Heart right ventricle (tissue), 16 donors: ENCODE measurements at places on chromosomes 6 and 20. TPM values are rescaled to one million over a fixed set of nuclear protein-coding genes. Genes with fewer than 3 reads are reported as not detected.
A peak's percentile ranks its signal among the peaks of the same experiment; 100 is the strongest.

DNA sequence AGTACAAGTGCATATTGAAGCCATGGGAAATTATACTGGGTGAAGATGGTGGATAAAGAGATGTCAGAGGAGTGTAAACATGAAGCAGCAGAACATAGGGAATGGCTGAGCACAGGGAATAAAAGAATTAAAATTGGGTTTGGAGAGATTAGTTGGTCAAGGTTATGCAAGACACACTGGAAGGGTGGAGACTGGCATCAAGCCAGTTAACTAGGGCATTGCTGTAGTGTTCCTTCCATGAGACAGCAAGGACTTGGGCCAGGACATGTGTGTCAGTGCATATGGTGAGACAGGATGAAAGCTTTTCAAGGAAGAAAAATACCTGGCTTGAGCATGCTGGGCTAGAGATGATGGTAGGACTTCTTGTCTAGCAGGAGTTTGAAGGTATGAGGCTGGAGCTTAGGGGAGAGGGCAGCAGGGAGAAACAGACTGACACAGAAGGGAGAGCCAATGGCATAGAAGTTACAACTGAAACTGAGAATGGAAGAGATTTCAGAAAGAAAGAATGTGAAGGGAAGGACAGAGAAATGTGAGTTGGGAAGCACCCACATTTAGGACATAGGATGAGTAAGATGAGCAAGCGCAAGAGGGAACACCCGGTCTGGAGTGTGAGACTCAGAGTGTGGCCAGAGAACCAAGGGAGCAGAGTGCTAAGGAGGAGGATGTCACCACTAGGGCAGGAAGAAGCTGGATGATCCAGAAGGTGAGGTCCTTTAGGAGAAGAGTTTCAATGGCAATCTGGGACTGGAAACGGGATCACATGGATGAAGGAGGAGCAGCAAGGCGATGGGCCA, 14.5 kb upstream of the TMEM170B start:
- no peaks in the 10 kb centered on the region for H3K27me3 ChIP-seq
- H3K36me3 ChIP-seq, result no peaks in the 10 kb centered on the region
- no peaks in the 10 kb centered on the region for H3K4me1 ChIP-seq
- H3K4me3 ChIP-seq, result no peak overlapping the region
- no peak for DNase-seq
- no peak overlapping the region for H3K27ac ChIP-seq

- DNase-seq, result no peak
- no peak overlapping the region for H3K27ac ChIP-seq
- H3K4me1 ChIP-seq, result no peaks in the 10 kb centered on the region
- no peaks in the 10 kb centered on the region for H3K36me3 ChIP-seq
- H3K27me3 ChIP-seq, result no peaks in the 10 kb centered on the region
- no peak overlapping the region for H3K4me3 ChIP-seq
Observed at GRCh38 chr6:114987281-114987680, 644.5 kb upstream of the HS3ST5 start.

DNA sequence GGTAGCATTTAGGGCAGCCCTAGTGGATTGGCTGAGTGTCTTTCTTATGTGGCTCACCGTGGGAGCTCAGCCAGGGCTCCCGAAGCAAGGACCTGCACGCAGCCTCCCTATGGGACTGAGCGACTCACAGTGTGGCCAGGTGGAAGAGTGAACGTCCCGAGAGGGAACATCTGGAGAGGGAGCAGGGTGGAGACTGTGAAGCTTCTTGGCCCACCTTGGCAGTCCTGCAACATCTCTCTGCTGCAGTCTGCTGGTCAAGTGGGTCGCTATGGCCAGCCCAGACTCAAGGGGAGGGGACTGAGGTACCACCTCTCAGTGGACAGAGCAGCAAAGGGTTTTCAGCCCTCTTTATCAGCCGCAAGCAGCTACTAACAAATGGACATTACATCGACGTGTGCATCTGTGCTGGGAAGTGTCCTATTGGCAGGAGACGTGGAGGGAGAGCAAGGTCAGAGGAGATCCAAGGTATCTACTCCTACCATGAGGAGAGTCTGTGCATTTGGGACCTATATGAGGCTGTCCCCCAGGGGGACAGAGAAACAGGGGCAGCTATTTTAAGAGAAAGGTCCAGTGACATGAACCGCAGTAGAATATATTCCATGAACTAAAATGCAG, 49.0 kb upstream of the NXT1 start:
- no peaks in the 10 kb centered on the region for H3K36me3 ChIP-seq
- H3K4me3 ChIP-seq, result no peak overlapping the region
- DNase-seq, result no peak
- H3K27me3 ChIP-seq, result peaks cover 2% of the 10 kb centered on the region
- H3K27ac ChIP-seq, result no peak overlapping the region

- H3K27ac ChIP-seq, result no peak overlapping the region
- peaks cover 14% of the 10 kb centered on the region for H3K27me3 ChIP-seq
- no peak overlapping the region for H3K4me3 ChIP-seq
- no peaks in the 10 kb centered on the region for H3K4me1 ChIP-seq
Observed at GRCh38 chr6:106694343-106694742, 65.0 kb downstream of the QRSL1 start.

DNA sequence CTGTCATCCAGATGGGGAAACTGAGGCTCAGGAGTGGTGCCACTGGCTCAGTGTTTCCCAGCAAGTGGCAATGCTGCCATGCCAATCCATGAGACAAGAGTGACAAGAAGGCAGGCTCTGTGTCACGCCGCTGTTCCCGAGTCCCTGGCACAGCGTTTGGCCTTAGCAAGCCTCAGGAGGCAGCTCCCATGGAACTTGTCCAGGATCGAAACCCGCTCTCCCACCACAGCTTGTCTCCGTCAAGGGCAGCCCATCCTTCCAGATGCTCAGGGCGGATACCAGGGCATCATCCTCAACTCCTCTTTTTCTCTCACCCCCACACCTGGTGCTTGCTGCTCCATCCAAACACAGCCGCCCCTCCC, 110.6 kb upstream of the PTPN1 start:
- H3K36me3 ChIP-seq, result no peaks in the 10 kb centered on the region
- H3K4me3 ChIP-seq, result no peak overlapping the region
- DNase-seq, result no peak

GRCh38 chr6:15893556-15894253, 230.9 kb upstream of the DTNBP1 start:
- H3K4me3 ChIP-seq, result no peak overlapping the region
- no peak overlapping the region for H3K27ac ChIP-seq
- no peak for DNase-seq
- no peaks in the 10 kb centered on the region for H3K36me3 ChIP-seq

GRCh38 chr20:6708010-6708409, 59.5 kb upstream of the BMP2 start:
- DNase-seq, result peak; percentile 48
- no peaks in the 10 kb centered on the region for H3K36me3 ChIP-seq
- H3K4me1 ChIP-seq, result peaks cover 41% of the 10 kb centered on the region
- no peak overlapping the region for H3K27ac ChIP-seq

DNA sequence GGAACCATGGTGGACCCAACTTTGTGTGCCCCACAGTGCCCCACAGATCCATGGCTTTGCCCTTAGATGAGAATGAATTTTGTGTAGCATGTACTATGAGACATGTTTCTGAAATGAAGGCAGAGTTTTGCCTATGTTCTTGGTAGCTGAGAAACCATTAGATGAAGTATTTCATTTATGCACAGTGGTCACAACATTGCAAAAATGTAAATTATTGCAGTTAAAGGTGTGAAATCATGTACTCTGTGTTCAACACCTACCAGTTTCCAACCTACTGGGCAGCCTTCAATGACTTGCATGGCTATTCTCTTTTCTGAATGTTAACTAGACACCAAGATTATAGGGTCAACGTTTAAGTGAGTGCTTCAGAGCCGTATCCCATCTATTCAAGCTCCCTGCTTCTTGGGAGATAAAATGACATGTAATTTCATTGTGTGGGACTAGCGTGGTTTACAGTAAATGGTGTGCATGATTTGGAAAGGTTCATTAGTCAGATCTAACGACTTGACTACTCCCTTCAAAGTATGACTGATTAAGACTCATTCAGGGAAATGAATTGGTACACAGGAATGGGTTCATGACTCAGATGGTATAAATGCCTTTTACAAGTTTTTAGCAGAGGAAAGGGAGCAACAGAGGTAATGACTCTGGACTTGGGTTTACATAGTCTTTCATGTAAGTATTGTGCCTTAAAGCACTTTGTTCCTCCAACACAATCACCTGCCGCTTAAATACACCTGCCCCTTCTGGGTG, 106.1 kb upstream of the AKIRIN2 start:
- H3K4me3 ChIP-seq, result no peak overlapping the region
- no peaks in the 10 kb centered on the region for H3K27me3 ChIP-seq
- H3K4me1 ChIP-seq, result no peaks in the 10 kb centered on the region
- no peak overlapping the region for H3K27ac ChIP-seq

DNA sequence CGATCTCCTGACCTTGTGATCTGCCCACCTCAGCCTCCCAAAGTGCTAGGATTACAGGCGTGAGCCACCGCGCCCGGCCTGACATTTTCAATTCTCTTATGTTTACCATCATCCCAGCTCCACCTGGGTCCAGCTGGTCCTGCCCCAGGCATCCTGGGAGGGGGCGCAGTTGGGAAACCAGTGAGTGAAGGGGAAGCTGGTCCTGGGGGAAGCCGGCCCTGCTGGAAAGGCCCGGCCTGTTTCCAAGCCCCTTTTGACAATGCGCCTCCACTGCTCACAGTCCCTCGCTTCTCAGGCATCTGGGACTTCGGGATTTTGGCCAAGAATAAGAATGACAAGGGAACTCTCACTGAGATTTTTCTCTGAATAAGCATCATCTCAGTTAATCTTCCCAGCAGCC, 14.2 kb downstream of the SLC13A3 start:
- DNase-seq, result no peak
- no peaks in the 10 kb centered on the region for H3K36me3 ChIP-seq
- no peak overlapping the region for H3K27ac ChIP-seq
- H3K4me3 ChIP-seq, result no peak overlapping the region
- H3K27me3 ChIP-seq, result no peaks in the 10 kb centered on the region
- no peaks in the 10 kb centered on the region for H3K4me1 ChIP-seq

GRCh38 chr20:48822879-48823385, 4.9 kb downstream of the PREX1 start:
- no peaks in the 10 kb centered on the region for H3K4me1 ChIP-seq
- no peaks in the 10 kb centered on the region for H3K36me3 ChIP-seq
- no peak for DNase-seq
- H3K4me3 ChIP-seq, result no peak overlapping the region
- H3K27ac ChIP-seq, result no peak overlapping the region

DNA sequence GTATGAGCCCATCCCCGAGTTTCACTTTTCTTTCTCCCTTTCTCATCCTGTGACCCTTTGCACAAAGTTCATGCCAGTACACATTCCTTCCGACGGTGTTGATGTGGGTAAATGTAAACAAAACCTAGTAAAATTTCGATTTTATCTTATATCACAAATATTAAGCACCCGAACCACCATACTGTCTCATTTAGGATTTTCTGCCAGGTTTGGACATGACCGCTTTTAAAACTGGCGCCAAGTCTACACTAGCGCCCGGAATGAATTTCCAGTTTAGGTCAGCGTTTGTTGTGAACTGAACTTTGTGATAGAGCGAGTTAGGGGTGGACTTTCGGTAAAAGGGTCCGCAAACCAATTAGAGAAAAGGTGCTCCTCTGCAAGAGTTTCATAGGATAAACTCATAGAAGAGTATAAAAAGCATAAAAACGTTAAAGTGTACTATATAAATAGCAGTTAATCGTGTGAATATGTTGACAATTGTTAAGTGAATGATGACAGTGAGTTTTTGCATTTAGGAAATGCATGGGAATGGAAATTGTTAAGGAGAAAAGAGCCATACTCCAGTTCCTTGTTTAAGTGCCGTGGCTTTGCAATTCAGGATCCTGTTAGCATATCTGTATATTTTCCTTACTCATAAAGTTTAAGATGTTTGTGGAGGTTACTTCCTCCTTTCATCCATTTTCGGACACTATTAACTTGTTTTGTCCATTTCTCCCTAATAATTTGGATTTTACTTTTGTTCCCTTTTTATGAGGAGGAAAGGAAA, 937 bp downstream of the AKAP7 start:
- peak overlapping the region; percentile 91 for H3K27ac ChIP-seq
- no peaks in the 10 kb centered on the region for H3K36me3 ChIP-seq
- H3K4me3 ChIP-seq, result peak overlapping the region; percentile 83
- DNase-seq, result peak; percentile 26

- no peaks in the 10 kb centered on the region for H3K27me3 ChIP-seq
- no peak overlapping the region for H3K27ac ChIP-seq
- no peak for DNase-seq
- no peaks in the 10 kb centered on the region for H3K36me3 ChIP-seq
Observed at GRCh38 chr20:10540636-10541493, 105.8 kb downstream of the SLX4IP start.

- H3K27ac ChIP-seq, result no peak overlapping the region
- H3K4me3 ChIP-seq, result no peak overlapping the region
- DNase-seq, result no peak
- no peaks in the 10 kb centered on the region for H3K36me3 ChIP-seq
- H3K27me3 ChIP-seq, result no peaks in the 10 kb centered on the region
Observed at GRCh38 chr6:4176907-4177306, 41.5 kb upstream of the ECI2 start.

- no peak overlapping the region for H3K4me3 ChIP-seq
- no peak for DNase-seq
Observed at GRCh38 chr6:65964261-65964660, 257.2 kb upstream of the EYS start.

DNA sequence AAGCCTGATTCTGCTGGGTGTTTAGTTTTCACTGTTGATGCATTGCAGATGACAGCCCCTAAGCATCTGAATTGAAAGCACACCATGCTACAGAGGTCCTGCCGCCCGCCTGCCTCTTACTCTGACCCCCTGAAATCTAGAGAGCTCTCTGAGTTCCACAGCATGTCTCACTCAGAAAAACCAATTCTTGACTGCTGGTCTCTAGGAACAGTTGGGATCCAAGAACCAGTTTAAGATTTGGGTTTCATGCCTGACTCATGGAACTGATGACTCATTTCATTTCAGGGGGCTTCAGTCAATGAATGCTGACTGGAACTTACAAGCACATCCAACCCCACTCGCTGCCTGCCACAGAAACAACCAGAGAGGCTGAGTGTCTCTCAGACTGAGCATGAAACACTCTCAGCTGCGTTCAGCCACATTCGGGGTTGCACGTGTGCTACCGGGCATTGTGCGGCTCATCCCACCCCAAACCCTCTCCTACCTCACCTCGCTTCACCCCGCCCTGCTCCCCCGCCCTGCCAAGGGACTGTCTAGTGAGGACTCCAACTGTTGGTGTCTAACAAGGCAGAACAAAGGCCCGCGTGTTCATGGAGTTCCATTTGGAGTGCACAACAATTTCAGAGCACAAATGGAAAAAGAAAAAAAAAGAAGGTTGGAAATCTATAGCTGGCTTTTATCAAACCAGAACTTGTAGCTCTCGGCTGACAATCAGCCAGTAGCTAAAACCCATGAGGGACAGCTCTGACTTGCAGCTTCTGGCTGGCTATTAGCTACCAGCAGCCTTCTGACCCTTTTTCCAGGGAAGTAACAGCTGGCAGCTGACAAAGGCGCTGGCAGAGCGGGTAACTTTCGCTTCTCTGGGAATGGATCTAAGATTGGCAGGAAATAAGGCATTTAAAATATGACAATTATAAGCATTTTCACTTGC, 20.0 kb upstream of the TRAF3IP2 start:
- peak overlapping the region; percentile 43 for H3K4me3 ChIP-seq
- DNase-seq, result peak; percentile 56
- peaks cover 21% of the 10 kb centered on the region for H3K4me1 ChIP-seq

Gene TAF8
- 35.3 TPM for total RNA-seq

Gene PNRC1
- 232 TPM for total RNA-seq

Gene TPD52L2
- 83.0 TPM for total RNA-seq

Gene GPLD1
- 0.60 TPM for total RNA-seq
